ENCODE measurements at places on chromosomes 11 and 22.

- DNase-seq = no peak
Observed at GRCh38 chr11:27020751-27021150, 19.9 kb upstream of the BBOX1 start.

DNA sequence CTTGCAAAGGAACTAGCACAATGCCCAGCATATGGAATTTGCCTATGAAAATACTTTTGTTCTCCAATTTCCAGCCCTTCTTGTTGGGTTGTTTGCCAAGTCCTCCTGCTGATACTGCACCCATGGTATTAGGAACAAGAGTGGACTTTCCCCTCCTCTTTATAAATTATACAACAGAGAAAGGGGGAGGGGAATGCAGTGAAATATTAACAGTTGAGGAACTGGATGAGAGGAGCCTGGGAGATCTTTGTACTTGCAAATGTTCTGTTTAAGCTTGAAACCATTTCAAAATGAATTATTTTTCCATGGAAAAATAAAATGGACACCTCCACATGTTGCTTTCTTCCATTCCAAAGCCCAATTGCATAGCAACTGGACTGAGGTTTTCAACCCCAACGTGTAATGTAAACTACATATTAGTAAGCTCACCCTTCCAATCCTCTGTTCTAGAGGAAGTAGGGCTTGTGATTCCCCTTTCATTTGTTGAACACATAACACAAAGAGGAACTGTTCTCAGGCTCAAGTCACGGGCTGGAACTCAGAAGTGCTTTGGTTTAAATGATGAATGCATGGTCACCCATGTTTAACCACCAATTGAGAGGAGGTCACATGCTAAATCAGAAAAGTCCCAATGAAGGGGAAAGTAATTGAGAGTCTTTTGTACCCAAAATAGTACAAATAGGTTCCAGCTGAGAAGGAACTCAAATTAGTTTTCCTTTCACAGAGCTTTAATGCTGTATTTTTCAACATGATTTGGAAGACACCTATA lies 66.2 kb upstream of the ZC3H12C start:
- no peak for DNase-seq

DNA sequence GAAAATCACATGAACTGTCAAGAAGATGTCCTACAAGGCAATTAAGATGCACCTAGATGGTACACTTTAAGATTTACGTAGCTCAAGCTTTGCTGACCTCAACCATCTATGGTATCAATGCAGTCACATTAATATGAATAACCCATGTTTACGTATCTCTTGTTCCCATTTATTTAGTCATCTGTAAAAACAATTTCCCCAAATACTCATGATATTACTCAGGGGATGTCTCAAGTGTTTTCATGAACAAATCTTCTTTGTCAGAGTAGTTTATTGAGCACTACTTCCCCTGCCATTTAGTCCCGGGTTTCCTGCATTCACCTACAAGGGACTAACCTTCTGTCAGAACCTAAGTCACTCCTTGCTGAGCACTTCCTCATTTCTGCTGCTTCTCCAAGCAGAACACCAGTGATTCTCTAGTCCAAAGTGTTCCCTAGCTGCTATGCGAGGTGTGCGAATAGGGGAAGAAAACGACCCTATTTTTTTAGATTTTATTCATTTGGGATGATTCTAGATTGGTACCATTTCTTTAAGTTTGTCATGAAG lies 554.3 kb upstream of the LRRC4C start:
- peak; percentile 51 for DNase-seq

- peak; percentile 31 for DNase-seq
Observed at GRCh38 chr22:27097506-27097905, 440.1 kb downstream of the MIAT start.

GRCh38 chr11:73154178-73154577 lies 12.1 kb upstream of the FCHSD2 start:
- no peak for DNase-seq

DNA sequence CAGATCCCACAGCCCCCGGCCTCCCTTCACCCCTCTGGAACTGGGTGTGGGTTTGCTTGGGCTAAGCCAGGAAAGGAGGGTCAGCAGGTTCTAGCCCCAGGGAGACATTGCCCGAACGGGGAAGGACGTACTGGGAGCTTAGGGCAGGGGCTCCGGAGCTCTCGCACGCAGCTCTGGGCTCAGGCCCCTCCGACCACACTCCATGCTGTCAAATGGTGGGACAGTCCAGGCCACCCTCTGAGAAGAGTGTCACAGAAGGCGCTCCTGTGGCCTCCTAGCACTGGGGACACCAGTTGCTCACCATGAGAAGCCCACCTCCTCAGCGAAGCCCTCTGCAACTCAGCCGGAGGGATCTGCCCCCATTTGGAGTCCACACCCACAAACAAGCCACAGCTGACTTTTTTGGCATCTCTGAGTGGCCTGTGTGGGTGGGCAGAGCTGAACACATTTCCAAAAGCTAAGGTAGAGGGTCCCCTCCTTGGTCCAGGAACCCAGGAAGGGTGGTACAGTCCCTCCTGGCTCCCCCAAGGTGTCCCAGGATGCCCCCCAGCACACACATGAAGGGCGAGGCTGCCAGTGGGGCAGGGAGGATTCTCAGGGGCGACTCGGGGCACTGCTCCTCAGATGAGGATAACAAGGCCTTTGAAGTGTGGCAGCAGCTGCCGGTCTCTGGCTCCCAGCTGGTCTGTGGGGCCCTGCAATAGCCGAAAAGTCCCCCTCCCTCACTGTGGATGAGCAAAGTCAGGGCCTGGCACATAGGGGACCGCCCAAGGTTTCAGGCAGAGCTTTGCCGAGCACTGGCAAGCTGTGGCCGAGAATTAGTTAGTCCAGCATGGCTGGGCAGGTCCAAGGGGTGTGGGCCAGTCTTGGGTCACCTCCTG lies 13.0 kb upstream of the TEF start:
- no peak for DNase-seq

DNA sequence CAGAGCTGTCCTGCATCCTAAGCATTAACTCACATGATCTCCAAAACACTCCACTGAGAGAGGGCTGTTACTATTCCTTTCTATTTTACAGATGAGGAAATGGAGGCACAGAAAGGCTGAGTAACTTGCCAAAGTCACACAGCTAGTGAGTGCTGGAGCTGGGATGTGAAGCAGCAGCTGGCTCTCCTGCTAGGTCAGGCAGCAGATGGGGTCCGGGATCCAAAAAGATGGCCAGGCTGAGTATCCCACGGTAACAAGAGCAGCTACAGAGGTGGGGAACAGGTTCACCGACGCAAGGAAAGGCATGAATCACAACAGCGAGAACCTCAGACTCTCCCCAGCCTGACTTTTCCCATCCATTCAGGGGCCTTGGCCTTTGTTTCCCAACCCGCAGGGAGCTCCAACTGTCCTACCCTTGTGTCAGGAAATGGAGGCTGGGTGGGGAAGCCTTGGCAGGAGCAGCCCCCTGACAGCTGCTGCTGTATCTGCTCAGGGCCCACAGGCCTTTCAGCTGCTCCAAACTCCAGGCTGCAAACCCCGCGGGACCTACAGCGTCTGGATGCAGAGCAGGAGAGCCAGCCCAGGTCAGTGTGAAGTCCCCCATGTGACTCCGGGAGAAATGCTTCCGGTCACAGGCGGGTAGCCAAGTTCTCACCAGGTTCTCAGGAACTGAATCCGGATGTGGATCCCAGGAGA lies 29.5 kb downstream of the DKK3 start:
- peak; percentile 69 for DNase-seq

DNA sequence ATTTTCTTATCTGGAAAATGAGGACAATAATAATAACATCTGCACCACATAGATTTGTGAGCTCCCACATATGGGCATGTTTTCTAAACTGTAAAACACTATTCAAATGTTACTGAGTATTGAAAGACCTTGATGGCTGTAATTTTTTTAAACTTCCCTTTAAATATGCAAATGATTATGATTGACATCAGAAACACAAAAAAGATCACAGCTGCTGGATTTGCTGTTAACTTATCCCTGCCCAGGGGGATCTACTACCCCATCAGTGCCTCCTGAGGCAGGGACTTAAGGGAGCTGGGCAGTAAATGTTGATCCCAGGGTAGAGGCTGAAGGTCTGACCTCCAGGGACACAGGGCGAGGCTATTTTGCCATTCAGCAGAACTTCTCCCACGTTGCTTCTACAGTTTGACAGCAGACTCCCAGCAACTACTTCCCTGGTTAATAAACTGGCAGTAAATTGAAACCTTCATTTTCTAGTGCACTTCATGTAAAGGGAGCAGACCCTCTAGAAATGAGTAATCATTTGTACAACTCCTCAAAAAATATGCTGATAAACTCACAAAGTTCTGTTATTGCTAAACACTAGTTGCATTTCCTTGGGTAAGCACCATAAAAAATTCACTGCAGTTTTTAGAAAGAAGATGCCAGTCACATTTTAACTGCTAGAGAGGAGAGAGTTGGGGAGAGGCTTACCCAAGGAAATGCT lies 20.3 kb downstream of the TMPRSS5 start:
- no peak for DNase-seq

GRCh38 chr11:8338138-8338537 lies 74.5 kb upstream of the LMO1 start:
- no peak for DNase-seq

DNA sequence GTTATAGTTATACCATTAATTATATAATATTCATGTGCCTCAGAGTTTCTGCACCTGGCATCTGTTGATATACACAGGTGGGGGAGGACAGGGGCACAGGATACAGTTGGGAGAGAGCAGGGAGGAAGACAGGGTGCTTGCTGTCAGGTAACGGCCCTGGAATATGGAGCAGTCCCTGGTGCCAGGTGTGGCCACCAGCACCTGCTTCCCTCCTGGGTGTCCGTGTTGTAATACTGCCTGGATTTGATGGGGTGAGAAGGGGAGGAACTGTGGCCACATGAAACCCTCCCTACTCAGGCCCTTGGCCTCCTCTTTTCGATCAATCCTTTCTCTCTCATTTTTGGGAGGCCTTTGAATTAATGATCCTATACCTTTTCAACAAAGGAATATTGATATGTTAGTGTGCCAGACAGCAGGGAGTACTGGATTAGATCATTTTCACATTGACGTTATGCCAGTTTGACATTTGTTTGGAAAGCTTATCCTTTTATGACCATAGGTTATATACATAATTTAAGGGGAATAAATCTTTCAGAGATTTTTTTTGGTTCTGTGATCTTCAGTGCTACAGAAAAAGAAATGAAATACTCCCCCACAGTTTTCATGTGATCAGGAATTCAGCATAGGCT lies 88.6 kb downstream of the TEAD1 start:
- no peak for DNase-seq

DNA sequence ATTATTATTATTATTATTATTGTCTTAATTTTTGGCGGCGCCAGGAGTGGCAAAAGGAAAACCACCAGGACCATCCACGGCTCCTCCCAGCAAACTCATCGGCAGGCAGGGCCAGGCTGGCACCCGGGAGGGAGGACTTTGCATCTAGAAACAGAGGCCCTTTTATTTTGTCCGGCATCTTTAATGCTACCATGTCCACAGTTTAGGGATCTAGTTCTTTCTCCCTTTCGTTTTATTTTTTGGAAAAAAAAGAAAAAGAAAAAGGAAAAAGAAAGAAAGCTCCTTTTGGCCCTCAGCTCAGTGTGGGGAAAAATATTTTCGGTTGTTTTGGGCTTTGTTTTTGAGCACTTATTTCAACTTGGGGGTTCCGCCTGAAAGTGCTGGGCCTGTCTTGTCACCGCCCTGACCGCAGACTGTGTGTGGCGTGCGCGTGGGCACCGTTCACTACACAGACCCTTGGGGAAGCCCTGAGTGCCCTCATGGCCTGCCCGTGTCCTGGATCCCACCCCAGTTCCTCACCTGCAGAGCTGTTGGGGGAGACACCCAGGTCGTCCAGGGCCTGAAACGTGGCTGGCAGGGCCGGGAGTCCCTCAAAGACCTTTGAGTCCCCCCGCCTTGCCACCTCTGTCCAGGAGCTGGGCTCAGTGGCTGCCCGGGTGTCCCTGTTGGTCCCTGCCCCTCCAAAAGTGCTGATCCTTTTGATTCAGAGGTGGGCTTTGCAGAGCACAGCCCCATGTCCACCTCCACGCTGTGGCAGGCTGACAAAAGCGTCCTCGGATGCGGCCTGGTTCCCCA lies 69.1 kb upstream of the PPARA start:
- DNase-seq = no peak

- no peak for DNase-seq
Observed at GRCh38 chr11:9138133-9138453, 46.7 kb upstream of the SCUBE2 start.

DNA sequence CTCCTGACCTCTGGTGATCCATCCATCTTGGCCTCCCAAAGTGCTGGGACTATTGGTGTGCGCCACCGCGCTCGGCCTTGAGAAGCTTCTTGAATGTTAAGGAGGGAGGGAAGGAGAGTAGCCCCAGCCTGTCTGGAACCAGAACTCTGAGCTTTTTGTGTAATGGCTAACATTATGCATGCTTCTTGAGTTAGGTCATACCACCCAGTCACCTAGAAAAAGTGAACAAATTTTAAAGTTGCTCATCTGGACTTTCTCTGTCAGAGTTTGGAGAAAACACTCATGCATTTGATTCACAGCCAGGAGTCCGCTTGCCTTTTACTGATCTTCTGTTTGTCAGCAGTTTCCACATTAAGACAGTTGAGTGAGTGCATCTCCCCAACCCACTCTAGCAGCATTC lies 82.1 kb downstream of the PPP6R3 start:
- peak; percentile 94 for DNase-seq

GRCh38 chr22:49181942-49182341 lies 645.7 kb downstream of the BRD1 start:
- no peak for DNase-seq

DNA sequence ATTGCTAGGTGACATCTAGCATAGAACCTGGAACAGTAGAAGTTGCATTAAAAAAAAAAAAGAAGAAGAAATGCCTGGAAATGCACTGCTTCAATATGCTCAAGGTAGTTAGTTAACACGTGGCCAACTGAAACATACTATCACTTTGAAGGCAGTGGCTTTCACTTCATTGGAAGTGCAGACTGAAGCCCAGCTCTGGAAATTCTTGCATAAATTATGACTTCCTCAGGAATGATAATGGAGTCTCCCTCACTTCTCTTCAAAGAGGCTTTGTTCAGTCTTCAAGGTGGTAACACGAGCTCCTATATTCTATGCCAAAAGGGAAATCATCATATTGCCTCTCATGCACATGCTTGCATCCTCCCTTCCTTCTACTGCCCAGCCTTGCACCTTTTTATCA lies 715.9 kb upstream of the API5 start:
- DNase-seq = no peak

GRCh38 chr11:75152090-75152489 lies 1.2 kb downstream of the SLCO2B1 start:
- no peak for DNase-seq

GRCh38 chr11:12693479-12694182 lies 19.4 kb downstream of the TEAD1 start:
- peak; percentile 100 for DNase-seq

GRCh38 chr11:109037856-109038780 lies 373.2 kb downstream of the DDX10 start:
- DNase-seq = peak; percentile 91

- no peak for DNase-seq
Observed at GRCh38 chr11:18063125-18063524, 17.1 kb upstream of the TPH1 start.

GRCh38 chr11:132590986-132591385 lies 941.3 kb downstream of the OPCML start:
- no peak for DNase-seq

Measured in astrocyte (in vitro differentiated cells and primary cell).